ENCODE measurements at places on chromosomes 1 and 21.

DNA sequence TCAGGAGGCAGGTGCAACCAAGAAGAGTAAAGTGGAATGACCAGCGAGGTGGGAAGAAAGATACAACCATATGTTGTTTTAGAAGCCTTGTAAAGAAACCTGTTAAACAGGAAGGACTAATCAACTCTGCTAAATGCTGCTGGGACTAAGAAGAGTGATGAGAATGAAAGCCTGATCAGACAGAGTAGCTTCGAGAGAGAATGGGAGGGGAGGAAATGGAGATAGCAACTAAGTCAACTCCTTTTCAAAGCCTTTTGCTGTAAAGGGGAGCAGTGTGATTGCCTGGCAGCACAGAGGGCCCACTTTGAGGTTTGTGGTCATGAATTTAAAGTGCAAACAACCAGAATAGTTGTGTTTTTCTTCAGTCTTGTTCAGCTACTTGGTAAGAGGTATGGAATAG lies 31.4 kb downstream of the SLC30A7 start:
- no peaks in the 10 kb centered on the region for H3K36me3 ChIP-seq
- no peaks in the 10 kb centered on the region for H3K27me3 ChIP-seq
- peak; percentile 24 for DNase-seq
- H3K27ac ChIP-seq = no peak overlapping the region

- H3K27me3 ChIP-seq = no peaks in the 10 kb centered on the region
- H3K27ac ChIP-seq = no peak overlapping the region
- no peaks in the 10 kb centered on the region for H3K36me3 ChIP-seq
- no peaks in the 10 kb centered on the region for H3K4me1 ChIP-seq
- no peak overlapping the region for H3K4me3 ChIP-seq
- DNase-seq = no peak
Observed at GRCh38 chr1:16420424-16421118, 16.7 kb downstream of the SPATA21 start.

- no peak overlapping the region for H3K4me3 ChIP-seq
- no peaks in the 10 kb centered on the region for H3K4me1 ChIP-seq
- DNase-seq = no peak
- H3K27me3 ChIP-seq = no peaks in the 10 kb centered on the region
Observed at GRCh38 chr21:22421416-22422180, 1423.4 kb downstream of the NCAM2 start.

GRCh38 chr1:7119156-7119555 lies 333.9 kb downstream of the CAMTA1 start:
- H3K4me1 ChIP-seq = peaks cover 3% of the 10 kb centered on the region
- no peaks in the 10 kb centered on the region for H3K36me3 ChIP-seq
- no peak overlapping the region for H3K27ac ChIP-seq
- H3K4me3 ChIP-seq = no peak overlapping the region

- H3K27ac ChIP-seq = no peak overlapping the region
- no peak overlapping the region for H3K4me3 ChIP-seq
- DNase-seq = no peak
- H3K36me3 ChIP-seq = no peaks in the 10 kb centered on the region
- no peaks in the 10 kb centered on the region for H3K4me1 ChIP-seq
Observed at GRCh38 chr21:28550057-28550825, 442.4 kb downstream of the LTN1 start.

GRCh38 chr1:224245188-224245587 lies 62.1 kb downstream of the DEGS1 start:
- no peak overlapping the region for H3K4me3 ChIP-seq
- no peaks in the 10 kb centered on the region for H3K27me3 ChIP-seq
- H3K4me1 ChIP-seq = no peaks in the 10 kb centered on the region
- no peak for DNase-seq

- H3K4me1 ChIP-seq = no peaks in the 10 kb centered on the region
- H3K27me3 ChIP-seq = no peaks in the 10 kb centered on the region
- no peak overlapping the region for H3K4me3 ChIP-seq
- H3K27ac ChIP-seq = peak overlapping the region; percentile 4
Observed at GRCh38 chr1:180981596-180982387, 40.9 kb downstream of the STX6 start.

GRCh38 chr1:8214501-8215173 lies 103.3 kb upstream of the SLC45A1 start:
- no peak overlapping the region for H3K4me3 ChIP-seq
- no peaks in the 10 kb centered on the region for H3K36me3 ChIP-seq
- H3K27me3 ChIP-seq = no peaks in the 10 kb centered on the region
- H3K27ac ChIP-seq = no peak overlapping the region
- peaks cover 4% of the 10 kb centered on the region for H3K4me1 ChIP-seq

DNA sequence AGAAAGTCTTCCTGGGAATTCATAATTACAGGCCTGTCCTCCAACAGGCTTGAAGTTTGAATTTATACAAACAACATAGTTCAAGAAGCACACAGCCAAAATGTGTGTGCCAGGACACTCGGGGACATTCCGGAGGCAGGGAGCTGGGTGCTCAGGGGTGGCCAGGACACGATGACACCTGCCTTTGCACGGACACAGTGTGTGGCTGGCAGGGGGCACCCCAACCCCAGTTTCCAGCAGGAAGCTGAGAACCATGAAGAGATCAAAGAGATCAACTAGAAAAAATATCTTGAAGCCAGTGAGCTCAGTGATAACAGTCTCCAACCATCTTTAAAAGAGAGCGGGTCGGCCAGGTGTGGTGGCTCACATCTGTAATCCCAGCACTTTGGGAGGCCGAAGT lies 32.5 kb upstream of the TRAPPC10 start:
- no peak for DNase-seq
- H3K4me1 ChIP-seq = no peaks in the 10 kb centered on the region
- no peaks in the 10 kb centered on the region for H3K27me3 ChIP-seq
- no peak overlapping the region for H3K4me3 ChIP-seq
- no peak overlapping the region for H3K27ac ChIP-seq
- H3K36me3 ChIP-seq = no peaks in the 10 kb centered on the region

DNA sequence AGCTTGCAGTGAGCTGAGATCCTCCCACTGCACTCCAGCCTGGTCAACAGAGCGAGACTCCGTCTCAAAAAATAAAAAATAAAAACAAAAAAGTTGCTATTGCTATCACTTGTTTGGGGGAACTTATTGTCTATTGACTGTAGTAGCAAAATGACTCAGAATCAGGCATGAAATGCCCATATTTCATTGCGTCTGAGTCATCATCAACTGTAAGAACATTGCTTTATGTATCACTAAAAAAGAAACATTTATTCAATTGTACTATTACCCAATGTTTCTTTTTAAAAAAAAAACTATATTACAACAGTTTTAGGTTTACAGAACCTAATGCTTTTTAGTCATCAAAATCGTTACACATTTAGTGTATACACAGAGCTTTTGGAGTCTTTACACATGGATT lies 91.0 kb upstream of the FMN2 start:
- H3K36me3 ChIP-seq = no peaks in the 10 kb centered on the region
- H3K4me1 ChIP-seq = no peaks in the 10 kb centered on the region
- no peak for DNase-seq
- no peak overlapping the region for H3K27ac ChIP-seq
- H3K27me3 ChIP-seq = no peaks in the 10 kb centered on the region
- no peak overlapping the region for H3K4me3 ChIP-seq

GRCh38 chr1:218496561-218496960 lies 151.4 kb downstream of the TGFB2 start:
- H3K27ac ChIP-seq = no peak overlapping the region
- H3K27me3 ChIP-seq = no peaks in the 10 kb centered on the region
- peaks cover 9% of the 10 kb centered on the region for H3K4me1 ChIP-seq

DNA sequence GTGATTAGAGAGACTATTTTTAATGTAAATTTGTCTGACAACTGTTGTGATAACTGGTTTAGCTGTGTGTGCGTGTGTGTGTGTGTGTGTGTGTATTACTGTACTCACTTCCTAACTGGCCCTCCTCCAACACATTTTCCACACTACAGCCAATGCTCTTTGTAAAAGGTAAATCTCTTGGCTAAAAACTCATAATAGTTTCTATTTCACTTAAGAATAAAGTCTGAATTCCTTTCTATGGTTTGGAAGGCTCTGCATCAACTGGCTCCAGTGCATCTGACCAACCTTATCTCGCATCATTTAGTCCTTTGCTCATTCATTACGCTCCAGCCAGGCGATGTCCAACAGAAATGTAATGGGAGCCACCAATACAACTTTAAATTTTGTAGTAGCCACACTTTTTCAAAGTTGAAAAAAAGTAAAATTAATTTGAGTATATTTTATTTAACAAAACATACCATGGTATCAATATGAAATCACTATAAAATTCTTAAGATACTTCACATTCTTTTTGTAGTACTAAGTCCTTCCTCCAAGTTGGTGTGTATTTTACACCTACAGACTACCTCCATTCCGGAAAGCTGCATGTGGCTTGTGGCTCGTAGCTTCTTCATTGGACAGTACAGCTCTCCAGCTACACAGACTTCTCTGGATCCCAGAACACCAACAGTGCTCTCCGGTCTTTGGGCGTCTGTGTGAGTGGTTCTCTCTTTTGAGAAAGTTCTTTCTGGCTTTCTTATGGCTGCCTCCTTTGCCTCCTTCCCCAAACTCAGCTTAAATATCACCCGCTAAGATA lies 68.9 kb downstream of the NRIP1 start:
- no peaks in the 10 kb centered on the region for H3K36me3 ChIP-seq
- H3K27me3 ChIP-seq = no peaks in the 10 kb centered on the region
- H3K27ac ChIP-seq = no peak overlapping the region
- peak; percentile 66 for DNase-seq
- no peaks in the 10 kb centered on the region for H3K4me1 ChIP-seq

- H3K27me3 ChIP-seq = no peaks in the 10 kb centered on the region
- no peak overlapping the region for H3K27ac ChIP-seq
- no peak for DNase-seq
- H3K4me3 ChIP-seq = no peak overlapping the region
Observed at GRCh38 chr1:8095584-8095983, 69.5 kb upstream of the ERRFI1 start.

DNA sequence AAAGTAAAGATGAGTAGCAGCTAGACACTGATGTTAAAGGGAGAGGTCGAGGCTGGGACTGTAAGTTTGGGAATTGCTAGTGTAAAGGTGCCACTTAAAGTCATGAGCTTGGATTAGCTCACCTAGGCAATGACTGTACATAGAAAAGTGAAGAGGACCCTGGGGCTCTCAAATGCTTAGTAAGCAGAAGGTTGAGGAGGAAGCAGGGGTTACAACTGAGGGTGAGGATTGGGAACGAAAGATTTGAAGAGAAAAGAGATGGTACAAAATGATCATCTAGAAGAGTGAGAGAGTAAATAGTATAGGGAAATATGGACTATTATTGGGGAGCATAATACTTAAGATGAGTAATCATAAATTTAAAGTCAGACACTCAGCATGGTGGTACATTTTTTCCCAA lies 63.1 kb upstream of the TNFSF4 start:
- no peak overlapping the region for H3K27ac ChIP-seq
- no peak for DNase-seq
- no peaks in the 10 kb centered on the region for H3K36me3 ChIP-seq

DNA sequence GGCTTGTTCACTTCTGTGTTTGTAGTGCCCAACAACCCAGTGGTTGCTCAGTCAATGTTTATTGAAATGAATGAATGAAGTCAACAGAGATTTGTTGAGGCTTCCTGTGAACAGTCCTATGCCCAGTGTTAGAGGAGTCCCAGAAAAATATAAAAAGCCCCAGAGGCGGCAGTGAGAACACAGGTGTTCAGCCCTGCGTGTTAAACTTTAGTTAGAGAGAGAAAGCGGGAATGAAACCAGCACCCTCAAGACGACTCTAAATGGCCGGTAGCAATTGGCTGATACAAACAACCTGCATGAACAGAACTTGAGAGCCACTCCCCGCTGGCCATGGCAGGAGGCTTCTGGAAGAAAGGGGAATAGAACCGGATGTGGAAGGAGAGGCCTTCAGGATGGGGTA lies 22.6 kb downstream of the TMEM51 start:
- no peak for DNase-seq
- H3K4me1 ChIP-seq = no peaks in the 10 kb centered on the region
- no peaks in the 10 kb centered on the region for H3K27me3 ChIP-seq
- no peaks in the 10 kb centered on the region for H3K36me3 ChIP-seq
- no peak overlapping the region for H3K27ac ChIP-seq

DNA sequence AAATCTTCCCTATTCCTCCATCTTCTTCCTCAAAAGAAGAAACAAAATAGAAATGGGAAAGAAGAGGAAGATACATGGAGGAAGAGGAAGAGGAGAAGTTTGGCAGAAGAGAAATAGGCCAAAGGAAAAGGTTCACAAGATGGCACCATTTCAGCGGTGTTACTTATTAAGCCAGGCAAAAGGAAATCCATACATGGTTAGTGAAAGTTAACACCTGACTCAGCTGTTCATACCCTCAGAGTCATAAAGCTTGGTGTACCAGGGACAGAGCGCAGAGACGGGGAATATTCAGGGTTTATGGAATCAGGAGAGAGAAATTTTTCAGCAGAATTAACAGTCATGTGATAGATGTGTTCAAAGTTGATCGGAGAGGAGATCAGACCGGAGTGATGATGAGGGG lies 70.6 kb downstream of the COQ8A start:
- no peaks in the 10 kb centered on the region for H3K27me3 ChIP-seq
- H3K4me3 ChIP-seq = no peak overlapping the region
